Stromal cell of bone marrow (primary cell): ENCODE measurements at places on chromosomes 5 and 9.
A peak's percentile ranks its signal among the peaks of the same experiment; 100 is the strongest.

- DNase-seq, result peak; percentile 70
These were observed 145.6 kb upstream of the TNC start for GRCh38 chr9:115263371-115264075.

DNA sequence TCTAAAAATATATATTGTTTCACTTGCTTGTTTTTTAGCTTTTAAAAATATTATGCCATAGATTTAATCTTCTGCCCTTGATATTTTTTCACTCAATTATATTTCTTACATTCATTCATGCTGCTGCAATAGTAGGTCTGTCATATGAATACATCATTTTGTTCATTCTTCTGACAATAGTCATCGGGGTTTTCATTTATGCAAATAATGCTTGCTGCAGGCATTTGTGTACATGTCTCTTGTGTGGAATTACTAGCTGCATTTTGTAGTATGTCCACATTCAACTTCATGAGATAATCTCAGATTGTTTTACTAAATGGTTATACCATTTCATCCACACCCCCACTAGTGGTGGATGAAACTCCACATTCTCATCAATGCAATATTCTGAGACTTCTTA is 5.3 kb upstream of the PLPP1 start:
- DNase-seq, result no peak

DNA sequence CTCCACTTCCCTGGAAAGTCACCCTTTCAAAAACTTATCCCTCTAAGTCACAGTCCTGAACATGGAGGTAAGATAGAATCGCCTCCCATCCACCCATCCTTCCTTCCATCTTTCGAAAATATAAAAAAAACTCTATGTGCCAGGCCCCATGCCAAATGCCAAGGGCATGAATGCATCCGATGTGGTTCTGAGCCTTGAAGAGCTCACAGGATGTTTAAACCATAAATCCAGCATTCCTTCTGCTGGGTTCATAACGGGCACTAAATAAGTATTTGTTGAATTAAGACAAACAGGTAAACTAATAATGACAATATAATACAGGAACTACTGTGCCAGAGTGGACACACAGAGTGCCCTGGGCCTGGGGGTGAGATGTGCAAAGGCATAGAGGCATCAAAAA is 147.3 kb downstream of the TTLL11 start:
- peak; percentile 16 for DNase-seq

DNA sequence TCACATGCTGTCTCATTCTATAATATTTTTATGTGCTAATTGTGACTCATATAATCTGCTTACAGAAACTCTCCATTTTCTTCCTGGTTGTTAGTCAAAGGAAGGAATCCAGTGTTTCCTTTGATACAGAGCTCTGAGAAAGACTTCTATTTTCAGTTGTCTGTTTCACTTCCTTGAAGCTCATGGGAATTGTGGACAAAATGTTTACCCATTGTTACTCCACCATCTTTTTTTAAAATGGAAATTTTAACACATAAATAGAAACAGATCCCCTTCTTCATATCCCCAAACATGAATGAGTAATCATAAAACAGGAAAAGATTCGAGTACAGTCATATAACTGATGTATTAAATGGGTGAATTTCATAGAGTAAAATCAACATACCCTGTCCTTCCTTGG is 42.0 kb upstream of the KCNN2 start:
- peak; percentile 10 for DNase-seq

DNA sequence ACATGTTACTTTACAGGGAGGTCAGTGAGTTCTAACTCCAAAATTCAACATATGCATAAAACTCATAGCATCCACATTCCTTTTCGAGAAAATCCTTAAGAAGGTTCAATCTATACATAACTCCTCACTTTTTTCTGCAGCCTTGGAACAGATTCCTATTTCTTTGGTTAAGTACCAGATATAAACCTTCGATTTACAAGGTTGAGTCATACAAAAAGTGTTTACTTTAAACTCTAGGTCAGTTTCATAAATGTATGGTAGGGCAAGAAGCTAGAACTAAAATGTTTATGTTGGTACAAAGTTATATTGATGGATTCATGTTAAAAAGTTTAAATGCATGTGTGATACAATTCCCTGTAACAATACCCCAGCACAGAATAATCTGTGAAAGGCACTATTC is 19.4 kb downstream of the CDKN2AIPNL start:
- DNase-seq, result no peak

GRCh38 chr5:127830157-127830556 is 127.0 kb downstream of the CCDC192 start:
- no peak for DNase-seq

DNA sequence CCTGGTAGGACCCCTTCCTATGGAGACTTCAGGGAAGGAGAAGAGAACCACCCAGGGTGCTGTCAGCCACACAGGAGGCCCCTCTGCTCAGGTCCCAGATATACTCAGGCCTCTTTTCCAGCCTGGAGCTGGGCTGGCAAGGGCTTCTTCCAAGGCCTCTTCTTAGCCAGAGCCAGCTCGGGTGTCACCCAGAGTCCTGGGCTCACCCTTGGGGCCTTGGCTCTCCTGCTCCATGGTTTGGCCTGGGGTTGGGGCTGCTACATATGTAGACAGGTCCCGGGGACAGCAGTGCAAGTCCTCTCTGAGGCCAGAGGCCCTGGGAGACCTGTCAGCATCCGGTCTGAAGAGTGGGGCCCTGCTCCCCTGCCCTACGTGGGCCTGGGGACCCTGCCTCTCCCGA is 22.8 kb downstream of the PAEP start:
- DNase-seq, result no peak

GRCh38 chr9:101587332-101588043 is 7.3 kb downstream of the PPP3R2 start:
- no peak for DNase-seq

- DNase-seq, result no peak
These were observed 3.1 kb upstream of the RGMB start for GRCh38 chr5:98770209-98770910.

DNA sequence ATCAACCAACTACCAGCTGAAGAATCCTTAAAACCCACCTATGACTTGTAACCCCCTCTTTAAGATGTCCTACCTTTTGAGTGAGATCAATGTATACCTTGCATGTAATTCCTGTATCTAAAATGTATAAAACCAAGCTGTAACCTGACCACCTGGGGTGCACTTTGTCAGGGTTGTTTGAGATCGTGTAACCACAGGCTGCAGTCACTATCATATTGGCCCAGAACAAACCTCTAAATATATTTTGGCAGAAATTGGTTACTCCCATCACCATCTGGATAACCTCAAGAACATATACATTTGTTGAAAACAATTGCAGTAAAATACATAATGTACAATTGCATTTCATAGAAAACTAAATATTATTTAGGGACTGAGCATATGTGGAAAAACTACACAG is 8.4 kb downstream of the CARNMT1 start:
- DNase-seq, result no peak

DNA sequence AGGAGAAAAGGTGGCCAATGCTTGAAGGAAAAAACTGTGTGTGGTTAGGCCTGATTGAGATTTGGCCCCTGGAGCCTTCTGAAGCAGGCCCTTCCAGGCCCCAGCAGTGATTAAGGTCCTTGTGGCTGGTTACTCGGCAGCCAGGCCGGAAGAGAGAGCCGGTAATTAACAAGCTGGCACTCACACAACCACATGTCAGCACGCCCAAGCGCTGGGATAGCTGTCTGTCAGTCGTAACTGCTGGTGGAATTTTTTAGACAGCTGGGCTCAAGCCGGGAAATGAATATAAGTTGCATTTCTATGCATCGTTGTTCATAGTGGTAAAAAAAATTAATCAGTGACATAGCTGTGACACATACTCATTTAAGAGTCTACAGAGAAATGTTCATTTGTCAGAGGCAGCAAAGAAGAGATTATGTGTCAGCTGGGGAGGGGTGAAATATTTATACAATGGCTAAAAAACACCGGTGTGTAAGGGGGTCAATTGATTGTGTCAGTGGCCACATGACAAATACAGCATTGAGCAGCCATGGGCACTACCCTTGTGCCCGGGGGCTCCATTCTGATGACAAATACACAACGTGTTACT is 13.7 kb upstream of the ARAP3 start:
- no peak for DNase-seq

DNA sequence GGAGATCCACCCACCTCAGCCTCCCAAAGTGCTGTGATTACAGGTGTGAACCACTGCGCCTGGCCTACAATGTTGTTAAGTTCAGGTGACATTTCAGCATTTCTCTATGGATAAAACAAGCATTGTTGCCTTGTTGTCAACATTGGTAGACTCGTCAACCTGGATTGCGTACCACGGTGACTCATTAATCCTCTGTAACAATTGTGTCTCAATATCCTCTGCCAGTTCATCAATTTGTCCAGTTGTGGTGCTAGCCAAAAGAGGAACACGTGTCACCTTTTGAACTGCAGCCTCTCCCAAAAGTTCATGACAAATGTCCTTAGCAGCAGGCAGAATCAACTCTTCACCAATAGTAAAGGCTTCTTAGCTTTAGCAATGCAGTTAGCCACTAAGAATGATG is 46.3 kb upstream of the LARP1 start:
- no peak for DNase-seq

- no peak for DNase-seq
These were observed 306.2 kb downstream of the SEMA5A start for GRCh38 chr5:9239626-9240025.

DNA sequence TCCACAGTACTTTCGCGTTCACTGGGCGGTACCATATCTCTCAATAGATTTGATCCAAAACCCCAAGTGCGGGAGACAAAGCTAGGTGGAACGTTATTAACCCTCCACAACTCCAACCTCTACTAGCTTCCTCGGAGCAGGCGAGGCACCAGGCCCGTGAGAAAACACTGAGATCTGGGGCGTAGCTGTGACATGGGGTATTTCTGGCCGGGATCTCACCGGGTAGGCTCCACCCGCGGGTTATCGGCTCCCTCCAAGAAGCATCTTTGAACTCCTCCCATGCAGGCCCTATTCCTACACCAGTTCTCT is 350 bp upstream of the SLC25A46 start:
- no peak for DNase-seq

GRCh38 chr5:138712324-138712723 is 40.9 kb upstream of the CTNNA1 start:
- DNase-seq, result no peak

- no peak for DNase-seq
These were observed 105.6 kb downstream of the KCTD16 start for GRCh38 chr5:144276034-144276822.

DNA sequence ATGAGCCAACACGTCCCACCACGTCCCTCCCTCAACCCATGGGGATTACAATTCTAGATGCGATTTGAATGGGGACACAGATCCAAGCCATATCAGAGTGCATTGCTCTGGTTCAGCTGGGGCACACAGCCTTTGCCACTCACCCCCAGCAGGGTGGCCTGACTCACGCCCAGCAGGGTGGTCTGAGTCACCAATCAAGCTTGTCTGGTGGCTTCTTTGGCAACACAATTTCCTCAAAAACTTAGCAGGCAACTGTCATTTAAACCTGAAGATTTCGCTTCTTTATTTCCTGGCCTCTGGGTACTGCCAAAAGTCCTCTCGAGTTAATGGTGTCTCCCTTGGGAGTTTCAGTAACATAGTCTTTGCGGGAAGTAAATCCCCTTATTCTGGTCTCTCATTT is 16.3 kb upstream of the SEMA5A start:
- no peak for DNase-seq

DNA sequence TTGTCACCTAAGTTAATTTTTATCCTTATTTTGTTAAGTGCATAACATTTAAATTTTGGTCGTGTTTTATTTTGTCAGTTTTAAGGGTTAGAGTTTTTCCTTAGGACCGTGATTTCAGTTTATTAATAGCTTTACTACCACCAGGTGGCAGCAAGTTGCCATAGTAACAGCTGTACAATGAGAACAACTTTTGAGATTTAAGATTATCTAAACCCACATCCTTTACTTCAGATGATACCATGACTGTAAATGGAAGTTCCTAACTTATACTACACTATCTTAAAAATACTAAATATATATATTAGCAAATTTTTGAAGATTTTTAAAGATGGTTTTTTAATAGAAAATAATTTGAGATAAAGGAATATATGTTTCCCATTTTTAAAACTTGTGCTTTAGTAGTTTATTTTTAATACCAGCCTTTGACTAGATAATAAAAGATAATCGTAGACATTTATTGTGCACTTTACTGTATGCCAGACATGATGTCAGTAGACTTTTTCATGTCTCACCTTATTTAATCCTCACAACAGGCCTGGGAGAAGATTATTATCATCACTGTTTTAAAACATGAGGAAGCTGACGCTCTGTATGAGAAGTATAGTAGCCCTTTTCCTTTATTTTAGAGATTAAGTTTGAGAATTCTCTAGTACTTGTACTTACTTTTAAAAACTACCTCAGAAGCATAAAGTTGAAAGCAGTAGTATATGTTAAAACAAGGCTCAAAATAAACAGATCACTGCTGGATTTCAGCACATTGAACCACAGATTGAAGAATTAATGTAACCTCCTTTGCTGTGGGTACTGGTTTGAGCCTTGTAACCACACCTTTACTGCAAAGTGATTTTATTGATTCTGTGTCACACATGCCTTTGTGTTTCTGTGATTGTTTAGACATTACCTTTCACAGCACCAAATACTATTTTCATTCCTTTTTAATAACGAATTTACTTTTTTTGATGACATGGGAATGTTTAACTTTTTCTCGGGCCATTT is 27.5 kb downstream of the SREK1 start:
- peak; percentile 33 for DNase-seq

DNA sequence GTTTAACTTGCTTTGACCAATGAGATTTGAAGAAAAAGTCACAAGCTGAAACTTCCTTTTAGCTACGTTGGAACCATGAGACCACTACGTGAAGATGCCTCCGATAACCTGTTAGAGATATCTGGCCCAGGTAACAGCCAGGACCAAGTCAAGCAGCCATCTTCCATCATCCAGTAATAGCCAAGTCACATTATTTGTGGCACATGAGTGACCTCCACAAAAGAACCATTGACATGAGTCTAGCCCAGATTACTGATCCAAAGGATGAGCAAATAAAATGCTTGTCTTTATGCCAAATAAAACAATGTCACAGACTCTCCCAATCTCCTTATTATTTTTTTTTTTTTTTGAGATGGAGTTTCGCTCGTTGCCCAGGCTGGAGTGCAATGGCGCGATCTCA is 1.6 kb downstream of the DEPDC1B start:
- DNase-seq, result no peak

DNA sequence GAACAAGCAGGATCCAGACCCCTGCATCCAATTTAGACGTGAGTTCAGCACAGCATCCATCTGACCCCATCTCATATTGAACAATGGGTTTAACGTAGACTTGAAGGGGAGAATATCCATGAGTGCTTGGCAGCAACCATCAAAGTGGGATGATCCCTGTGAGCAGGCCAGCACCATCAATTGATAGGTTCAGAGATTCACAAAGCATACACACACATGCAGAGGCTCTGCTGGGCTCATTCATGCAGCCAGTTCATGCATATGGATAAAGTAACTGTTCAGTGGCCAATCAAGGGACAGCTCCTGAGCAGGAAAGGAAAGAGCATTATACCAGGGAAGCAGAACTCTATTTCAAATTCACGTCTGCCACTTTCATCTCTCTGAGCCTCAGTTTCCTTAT is 24.8 kb upstream of the CPEB4 start:
- no peak for DNase-seq

GRCh38 chr5:139171779-139172404 is 26.3 kb downstream of the SIL1 start:
- DNase-seq, result no peak

GRCh38 chr5:172748341-172748843 is 22.6 kb downstream of the DUSP1 start:
- DNase-seq, result no peak

GRCh38 chr5:147404706-147405105 is 105.2 kb downstream of the DPYSL3 start:
- DNase-seq, result no peak
